ENCODE measurements at places on chromosomes 5 and 9.
A peak's percentile ranks its signal among the peaks of the same experiment; 100 is the strongest.

DNA sequence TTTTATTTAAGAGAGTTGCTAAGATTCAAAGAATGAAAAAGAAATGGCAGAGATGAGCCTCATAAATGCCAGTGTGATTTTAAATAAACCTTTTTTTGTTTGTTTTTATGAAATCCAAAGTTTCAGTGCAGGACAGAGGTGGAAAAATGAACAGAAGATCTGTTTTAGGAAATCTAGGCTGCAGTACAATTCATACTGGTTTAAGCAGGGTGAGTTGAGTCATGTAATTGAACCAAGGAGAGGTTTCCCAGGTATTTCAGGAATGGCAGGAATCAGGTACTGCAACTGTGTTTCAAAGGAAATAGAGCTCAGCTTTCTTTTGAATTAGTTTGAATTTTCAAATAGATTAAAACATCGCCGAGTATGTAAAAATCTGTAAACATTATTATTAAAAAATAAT, 3.0 kb upstream of the ANKRD31 start:
- no peak for DNase-seq

- no peak for DNase-seq
Measured at GRCh38 chr5:36680066-36680465, 73.7 kb downstream of the SLC1A3 start.

DNA sequence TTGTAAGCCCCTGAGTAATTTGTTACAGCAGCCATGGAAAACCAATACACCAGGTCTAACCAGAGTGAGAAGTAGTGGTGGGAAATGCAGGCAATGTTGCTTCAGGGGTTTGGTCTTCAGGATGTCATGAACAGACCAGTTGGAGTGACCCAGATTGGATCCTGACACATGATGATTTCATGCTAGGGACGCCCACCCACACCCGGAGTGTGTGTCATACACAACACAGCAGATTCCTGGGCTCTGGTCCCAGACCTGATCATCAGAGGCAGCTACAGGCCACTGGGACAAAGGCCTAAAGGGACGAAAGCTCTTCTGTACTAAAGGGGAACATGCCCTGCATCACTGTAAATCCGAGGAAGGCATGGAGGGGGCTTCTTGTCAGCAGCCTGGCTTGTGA, 194.2 kb downstream of the NSG2 start:
- no peak for DNase-seq

- DNase-seq, result no peak
Measured at GRCh38 chr9:11892401-11892800, 800.8 kb upstream of the TYRP1 start.

- DNase-seq, result peak; percentile 79
Measured at GRCh38 chr5:170293273-170293672, 4.3 kb downstream of the LCP2 start.

- DNase-seq, result no peak
Measured at GRCh38 chr9:87294126-87294525, 203.5 kb upstream of the DAPK1 start.

DNA sequence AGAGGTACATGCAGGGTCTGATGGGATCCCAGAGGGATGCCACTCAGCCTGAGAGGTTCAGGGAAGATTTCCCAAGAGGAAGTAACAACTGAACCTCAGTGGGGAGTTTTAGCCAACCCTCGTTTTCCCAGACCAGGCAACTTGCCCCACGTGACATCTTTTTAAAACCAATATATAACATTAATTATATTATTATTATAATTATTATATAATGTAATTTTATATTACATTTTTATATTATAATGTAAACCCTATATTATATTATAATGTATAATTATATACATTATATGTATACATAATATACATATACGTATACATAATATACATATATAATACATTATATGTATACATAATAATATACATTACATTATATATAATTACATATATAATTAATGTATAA, 62.8 kb upstream of the WWC1 start:
- DNase-seq, result no peak

DNA sequence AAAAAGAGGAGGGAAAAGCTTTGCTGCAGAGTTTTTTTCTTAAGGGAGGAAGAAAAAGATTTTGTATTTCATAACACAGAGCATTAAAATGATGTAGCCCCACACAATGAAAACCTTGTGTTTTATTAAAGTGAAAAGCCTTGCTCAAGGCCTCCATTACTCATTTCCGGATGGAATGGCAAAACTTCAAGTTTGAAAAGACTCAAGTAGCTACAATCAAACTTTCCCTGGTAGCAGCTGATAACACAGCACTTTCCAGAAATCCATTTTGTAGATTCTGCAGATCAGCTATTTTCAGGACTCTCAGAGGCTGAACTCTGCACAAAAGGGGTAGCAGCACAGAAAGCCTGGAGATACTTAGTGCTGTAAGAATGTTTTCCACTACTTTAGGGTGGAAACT, 374.8 kb downstream of the NFIB start:
- no peak for DNase-seq

DNA sequence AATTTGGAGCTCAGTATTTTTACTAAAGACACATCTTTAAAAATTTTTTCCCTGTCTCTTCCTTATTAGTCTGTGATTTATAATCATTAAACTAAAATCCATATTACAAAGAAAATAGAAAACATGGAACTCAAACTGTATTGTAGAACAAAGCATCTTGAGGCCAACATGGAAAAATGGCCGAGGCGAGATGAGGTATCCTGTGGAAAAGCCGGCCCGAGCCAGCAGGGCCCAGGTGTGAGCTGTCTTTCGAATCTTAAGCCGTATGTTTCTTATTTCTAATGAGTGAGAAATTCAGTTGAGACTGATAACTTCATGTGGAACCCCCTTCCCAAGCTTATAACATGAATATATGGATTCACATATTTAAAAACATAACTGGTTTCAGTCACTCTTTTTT, 170.4 kb upstream of the OTULINL start:
- no peak for DNase-seq

DNA sequence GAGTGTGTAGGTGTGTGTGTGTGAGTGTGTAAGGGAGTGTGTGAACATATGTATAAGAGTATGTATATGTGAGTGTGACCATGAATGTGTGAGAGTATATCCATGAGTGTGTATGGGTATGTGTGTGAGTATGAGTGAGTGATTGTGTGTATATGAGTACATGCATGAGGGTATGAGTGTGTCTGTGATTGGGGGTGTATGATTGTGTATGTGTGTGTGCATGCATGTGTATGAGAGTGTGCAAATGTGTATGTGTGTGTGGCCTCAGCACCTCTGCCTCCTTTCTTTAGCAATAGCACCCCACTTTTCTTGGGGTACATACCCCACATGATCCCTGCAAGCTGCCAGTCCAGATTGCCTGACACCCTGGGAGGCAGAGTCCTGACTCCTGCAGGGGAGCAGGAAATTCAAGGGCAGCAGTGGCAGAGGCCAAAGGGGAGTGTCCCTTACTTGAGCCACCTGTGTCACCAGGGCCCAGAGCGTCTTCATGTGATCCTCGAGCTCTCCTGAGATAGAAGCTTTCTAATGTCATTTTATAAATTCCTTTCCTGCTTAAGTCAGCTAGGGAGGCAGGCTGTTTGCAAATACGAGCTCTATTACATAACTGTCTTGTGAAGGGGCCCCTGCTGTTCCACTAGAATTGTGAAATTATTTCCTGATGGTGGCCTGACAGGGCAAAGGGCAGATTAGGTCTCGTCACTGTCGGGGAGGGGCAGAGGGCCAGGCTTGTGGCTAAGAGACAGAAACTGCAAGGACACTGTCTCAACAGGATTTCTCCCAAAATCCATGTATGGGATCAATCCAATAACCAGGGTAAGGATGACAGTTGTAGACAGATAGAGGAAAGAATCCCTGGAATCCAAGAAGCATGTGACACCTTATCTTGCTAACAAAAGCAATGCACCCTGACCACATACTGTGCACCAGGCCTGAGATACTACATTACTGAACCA, 389.1 kb downstream of the GADD45G start:
- DNase-seq, result no peak

DNA sequence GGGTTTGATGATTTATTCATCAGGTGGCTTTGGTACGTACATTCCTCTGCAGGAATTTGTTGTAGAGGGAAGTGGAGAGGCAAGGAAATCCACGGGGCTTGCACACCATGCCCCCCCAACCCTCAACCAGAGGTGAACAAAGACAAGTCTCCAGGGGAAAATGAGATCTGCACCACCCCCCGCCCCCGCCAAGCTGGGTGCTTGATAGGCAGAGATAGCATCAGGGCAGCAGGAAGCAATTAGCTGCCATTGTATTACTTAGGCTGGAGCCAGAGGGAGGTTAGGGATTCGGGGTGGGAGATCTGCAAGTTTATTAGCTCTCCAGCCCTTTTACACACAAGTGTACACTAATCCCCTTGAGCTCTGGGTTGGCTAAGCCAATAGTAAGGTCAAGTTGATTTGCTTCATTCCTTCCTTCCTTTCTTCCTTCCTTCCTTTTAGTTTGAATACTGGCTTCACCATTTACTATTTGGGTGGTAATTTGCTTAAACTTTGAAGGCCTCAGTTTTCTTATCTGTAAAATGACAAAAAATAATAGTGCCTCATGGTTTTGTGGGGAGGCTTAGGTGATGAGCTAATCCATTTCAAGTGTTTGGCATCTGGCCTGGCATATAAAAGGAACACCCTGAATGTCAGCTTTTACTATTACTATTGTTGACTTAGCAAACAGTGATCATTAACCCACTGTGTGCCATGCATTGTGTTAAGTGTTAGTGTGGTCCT, 34.1 kb downstream of the SPRY4 start:
- DNase-seq, result no peak

DNA sequence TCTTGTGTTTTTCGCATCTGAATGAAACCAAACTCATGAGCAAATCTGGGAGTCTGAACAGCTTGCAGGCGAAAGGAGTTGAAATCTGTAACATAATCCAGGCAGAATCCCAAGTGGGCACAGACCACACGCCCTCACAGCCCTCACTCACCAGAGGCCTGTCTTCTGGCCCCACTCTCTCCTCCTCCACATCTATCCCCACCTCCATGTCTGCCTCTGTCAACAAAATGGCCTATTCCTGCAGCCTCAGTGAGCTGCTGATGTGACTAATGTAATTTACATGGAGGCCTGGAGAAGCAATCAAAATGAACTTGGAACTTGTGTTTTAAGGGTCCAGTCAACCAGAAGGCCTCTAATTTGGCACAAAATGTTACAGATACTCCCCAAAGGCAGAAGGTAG, 136.6 kb downstream of the GNA14 start:
- DNase-seq, result no peak

DNA sequence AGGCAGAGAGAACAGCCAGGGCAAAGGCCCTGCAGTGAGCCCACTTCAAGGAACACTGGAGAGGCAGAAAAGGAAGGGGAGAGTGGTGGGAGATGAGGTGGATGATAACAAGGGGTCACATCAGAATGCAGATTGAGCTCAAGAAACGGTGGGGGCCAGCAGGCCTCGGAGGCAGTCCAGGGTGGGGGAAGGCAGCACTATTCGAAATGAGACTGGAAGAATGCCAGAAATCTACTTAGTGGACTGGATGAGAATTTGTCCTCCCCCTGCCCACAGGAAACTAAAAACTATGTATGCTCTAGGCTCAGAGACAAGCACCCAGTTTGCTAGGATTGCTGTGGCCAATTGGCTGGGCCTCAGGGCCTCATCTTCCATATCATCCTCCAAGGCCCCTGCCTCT, 148.7 kb downstream of the ADAMTS12 start:
- no peak for DNase-seq

DNA sequence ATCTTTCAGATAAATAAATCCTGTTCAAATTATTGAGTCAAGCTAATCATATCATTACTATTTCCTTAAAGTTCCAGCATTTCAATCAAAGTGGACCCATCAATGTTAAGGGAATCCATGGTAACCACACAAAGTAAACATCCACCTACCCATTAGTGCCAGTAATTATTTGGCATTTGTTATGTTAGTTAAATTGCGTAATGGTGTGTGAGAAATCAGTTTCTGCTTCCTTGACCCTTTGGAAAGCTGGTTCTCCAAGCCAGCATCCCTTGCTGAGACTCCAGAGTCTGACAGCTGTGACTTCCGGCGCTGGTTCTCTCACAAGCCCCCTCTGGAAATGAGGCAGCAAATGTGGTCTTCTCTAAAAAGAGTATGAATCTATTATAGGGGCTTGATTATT, 308.6 kb upstream of the EFNA5 start:
- DNase-seq, result no peak

DNA sequence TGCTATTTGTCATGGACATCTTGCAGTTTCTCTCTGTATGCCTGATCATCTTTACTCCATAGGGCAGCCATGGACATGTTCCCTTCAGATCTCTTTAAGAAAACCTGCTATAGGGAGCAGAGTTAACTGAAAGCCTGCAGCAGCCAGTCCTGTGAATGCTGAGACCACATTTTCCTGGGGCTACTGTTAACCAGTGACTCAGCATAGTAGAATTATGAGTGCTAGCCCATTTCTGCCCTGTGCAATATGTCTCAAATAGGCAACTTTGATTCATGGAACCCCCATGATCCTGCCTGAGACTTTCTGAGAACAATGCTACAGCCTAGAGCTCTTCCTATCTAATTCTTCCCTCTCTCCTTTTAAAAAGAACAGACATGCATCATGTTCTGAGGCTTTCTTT, 624.2 kb downstream of the CHSY3 start:
- DNase-seq, result no peak

GRCh38 chr5:56290378-56291078, 57.4 kb upstream of the ANKRD55 start:
- no peak for DNase-seq

- no peak for DNase-seq
Measured at GRCh38 chr9:115411516-115411915, 293.6 kb upstream of the TNC start.

Data from natural killer cell (primary cell).